ENCODE measurements at places on chromosomes 13 and 19.
A peak's percentile ranks its signal among the peaks of the same experiment; 100 is the strongest.

DNA sequence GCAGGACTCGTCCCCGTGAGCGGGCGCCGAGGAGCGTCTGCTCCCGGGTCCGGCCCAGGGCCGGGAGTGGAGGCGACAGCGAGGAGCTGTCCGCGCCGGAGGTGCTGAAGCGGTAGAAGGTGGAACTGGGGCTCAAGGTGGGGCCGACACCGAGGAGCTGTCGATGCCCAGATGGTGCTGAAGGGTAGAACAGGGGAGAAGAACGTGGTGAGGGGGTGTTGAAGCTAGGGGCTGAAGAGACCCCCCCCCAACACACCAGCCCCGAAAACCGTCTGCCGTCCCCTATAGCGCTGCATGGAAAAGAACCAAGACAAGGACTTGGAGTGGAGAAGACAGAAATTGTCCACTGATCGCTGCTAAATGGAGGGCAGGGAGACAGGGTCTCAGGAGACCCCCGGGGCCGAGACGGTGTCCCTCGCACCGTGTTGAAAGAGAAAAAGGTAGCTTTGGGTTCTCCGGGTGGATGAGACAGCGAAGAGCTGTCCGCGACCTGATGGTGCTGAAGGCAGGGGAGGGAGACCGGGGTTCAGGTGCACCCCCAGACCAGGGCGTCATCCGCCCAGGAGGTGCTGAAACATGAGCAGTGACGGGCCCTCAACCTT, 7.1 kb upstream of the PDE4C start:
- peak; percentile 42 for DNase-seq

DNA sequence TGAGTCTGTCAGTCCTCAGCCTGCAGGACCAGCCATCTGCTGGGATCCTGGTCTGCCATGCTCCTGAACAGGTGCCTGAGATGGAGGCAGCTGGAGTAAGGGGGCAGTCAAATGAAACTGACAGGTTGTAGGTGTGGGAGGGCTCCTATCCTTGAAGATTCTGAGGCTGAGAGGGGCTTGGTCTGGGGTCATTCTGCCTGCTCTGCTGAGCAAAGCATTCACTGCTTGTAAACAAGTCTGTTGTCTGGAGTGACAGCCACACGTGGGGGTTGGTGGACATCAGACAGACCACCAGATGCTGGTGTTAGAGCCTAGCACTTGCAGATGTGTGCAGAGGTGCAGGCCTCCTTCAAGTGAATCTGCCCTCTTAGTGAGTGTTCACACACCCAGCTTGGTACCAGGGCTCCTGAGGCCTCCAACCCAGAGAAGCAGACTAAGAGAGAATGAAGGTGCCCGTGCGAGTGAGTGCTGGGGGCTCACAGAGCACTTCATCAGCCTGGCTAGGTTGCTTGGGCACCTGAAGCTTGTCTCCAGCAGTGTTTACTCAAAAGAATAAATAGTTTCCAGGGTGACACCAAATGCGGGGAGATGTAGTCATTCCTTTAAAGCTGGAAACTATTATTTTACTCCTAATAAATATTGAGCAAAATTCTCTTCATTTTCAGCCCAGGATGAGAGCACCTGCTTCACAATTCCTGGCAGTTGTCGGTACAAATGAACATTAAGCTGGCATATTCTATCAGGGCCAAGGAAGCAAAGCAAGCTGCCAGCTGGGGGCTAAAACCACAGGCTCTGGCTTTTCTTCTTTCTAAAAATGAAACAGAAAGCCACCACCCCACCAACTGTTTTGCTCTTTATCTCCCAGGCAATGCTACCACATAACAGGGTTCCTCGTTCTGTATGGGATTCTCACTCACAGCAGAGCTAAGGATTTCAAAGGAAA, 82.3 kb downstream of the RNASEH2B start:
- DNase-seq: no peak

DNA sequence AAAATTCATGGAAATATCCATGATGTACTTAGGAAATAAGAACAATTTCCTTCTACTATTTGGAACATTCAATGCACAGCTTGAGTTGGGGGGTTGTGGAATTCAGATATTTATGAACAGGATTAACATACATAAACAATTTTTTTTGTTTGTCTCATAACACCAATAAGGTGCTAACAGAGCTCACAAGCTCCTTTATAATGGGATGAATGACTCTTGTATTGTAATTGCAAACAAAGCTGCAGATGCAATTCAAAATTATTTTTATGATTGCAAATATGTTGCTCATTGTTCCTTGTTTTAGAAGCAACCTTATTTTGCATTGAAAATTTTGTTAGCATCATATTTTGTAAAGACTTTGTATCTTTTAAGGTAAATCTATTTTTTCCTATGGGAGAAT, 265.7 kb downstream of the PCDH17 start:
- no peak for DNase-seq

DNA sequence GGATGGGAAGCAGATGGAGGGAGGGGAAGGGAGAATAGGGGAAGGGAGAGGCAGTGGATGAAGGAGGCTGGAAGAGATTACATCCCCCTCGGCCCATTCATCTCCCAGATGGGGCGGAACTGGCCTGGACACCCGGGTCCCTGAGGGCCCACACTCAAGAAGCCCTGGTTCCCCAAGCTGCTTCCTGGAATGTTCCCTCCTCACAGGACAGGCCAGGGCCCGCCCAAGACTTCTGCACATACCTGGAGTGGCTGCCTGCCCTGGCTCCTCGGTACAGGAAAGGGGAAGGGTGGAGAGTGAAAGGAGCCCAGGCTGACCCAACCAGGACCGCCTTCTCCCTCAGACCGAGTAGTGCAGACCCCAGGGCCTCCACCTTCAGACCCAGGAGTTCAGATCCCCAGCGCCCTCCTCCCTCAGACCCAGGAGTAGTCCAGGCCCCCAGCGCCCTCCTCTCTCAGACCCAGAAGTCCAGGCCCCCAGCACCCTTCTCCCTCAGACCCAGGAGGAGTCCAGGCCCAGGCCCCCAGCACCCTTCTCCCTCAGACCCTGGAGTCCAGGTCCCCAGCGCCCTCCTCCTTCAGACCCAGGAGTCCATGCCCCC, 489 bp downstream of the NTF4 start:
- DNase-seq: no peak

DNA sequence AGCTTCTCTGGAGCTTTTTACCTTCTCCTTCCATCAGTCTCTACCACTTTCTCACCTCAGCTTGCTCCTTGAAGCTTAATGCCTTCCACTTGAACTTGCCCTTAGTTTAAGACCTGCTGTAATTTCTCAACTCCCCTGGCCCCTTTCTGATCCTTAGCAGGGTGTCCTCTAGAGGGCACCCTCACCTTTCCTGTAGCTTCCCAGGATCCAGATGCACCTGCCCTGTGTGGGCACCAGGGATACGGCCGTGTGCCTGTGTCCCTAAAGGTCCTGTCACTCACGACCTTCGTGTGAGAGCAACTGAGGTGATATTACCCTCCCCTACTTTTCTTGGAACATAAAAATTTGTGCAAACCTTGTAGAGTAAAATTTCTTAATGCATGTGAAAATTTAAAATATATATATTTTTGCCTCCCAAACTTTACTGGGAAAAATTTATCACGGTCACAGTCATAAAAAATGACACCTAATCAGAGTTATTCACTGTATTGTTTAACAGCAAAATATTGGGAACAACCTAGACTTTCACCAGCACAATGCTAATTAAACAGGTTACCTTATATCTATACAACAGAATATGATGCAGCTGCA, 46.4 kb downstream of the PSG3 start:
- DNase-seq: no peak

- DNase-seq: no peak
These were observed 583 bp downstream of the FGF14 start for GRCh38 chr13:102401265-102401664.

DNA sequence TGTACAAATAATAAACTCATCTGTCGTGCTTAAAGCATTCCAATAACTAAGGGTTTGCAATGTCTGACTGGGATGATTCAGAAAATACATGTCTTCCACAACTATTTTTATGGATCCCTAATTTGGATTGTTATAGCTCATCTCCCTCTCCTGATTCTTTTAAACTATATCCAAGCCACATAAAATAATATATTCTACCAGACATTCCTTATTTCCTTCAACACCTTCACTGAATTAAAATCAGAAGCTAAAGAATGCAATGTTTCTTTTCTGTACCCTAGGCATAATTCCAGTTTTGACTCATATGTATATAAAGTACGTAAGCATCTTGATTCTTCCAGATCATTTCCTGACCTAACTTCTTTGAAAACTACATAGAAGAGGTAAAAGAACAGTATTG, 420.4 kb downstream of the EFNB2 start:
- DNase-seq: no peak

- no peak for DNase-seq
These were observed 5.2 kb downstream of the LHFPL6 start for GRCh38 chr13:39597838-39598237.

GRCh38 chr19:17424743-17425365, 5.0 kb downstream of the MVB12A start:
- peak; percentile 54 for DNase-seq

GRCh38 chr13:44267980-44268379, 105.6 kb upstream of the SERP2 start:
- DNase-seq: no peak

DNA sequence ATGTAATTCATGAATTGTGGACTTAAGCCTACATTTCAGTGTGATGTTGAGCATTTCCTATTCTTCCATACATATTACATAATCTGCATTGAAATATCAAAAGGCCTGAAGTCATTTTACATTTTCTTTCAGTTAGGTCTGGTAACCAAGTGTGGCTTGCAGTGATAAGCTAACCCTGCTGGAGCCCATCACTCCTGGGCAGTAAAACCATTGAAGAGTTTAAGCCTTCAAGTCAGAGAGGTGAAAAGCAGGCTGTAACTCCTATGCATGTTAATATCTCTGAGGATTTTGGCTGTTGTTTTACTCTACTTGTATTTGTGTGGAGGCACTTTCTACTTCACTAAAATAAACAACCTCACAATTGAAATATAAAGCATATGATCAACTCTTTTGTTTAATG, 248.8 kb downstream of the SLITRK5 start:
- DNase-seq: no peak

DNA sequence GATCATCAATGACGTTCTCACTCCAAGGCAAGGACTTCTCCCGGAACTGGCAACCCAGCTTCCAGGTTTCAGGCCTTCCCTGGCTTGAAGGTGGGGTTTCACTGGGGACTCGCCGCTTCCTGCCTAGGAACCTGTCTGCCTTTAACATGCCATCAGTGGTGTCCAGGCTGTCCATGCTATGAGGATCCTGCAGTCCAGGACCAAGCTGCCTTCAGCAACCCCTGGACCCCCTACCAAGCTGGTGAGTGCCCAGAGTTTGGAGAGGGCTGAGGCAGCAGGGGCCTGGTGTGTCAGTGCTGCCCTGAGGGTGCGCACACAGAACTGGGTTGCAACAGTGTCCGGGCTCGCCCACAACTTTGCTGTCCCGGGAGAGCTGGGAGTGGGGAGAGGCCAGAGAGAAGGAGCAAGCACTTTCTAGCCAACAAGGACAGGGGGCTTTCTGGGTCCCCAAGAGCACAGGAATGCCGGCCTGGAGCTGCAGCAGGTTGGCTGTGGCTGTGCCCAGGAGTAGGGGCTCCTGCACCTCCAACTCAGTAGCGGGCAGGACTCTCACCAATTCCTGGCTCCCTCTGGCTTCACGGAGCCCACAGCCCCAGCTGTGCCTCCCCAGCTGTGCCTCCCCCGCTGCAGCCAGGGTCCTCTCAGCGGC, 1563.2 kb upstream of the MIR17HG start:
- DNase-seq: no peak

DNA sequence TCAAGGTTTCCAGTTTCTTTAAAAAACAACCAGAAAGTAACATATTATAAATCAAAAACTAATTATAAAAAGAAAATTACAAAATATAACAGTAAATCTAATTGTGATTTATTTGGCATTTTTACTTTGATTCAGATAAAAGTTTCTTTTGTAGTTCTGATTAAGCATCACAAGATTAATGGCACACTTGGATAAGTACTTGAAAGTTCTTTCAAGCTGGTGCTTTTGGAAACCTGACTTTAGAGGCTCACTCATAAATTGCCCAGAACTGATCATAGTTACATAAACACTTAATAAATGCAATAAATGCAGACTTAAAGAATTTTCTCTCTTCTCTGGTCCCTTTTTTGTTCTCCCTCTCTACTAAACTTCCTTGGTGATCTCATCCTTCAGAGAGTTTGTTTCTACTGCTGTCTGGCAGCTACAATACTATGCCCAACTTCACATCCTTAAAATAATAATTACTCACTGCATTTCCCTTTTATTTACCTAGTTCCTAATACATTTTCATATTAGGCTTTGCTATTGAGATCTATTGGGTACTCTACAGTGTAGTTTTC, 1417.0 kb downstream of the EFNB2 start:
- no peak for DNase-seq

DNA sequence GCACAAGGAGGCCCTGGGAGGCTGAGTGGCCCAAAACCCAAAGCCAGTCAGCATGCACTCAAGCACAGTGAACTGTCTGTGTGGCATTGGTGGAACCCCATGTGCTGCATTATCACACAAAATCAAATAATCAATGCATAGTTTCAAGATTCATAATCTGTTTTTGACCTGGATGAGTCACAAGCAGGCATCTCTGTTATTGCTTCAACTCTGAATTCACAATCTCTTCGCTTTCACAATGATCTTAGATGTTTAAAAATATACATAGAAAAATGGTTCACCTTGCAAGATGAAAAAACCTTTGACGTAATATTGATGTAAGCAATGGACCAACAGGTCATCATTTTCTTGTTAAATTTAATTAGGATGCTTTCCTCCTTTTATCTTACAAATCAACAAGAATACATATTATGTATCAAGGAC, 455.4 kb downstream of the IRS2 start:
- DNase-seq: no peak
